Astrocyte of the cerebellum (primary cell): ENCODE measurements at places on chromosomes 11 and 22.

DNA sequence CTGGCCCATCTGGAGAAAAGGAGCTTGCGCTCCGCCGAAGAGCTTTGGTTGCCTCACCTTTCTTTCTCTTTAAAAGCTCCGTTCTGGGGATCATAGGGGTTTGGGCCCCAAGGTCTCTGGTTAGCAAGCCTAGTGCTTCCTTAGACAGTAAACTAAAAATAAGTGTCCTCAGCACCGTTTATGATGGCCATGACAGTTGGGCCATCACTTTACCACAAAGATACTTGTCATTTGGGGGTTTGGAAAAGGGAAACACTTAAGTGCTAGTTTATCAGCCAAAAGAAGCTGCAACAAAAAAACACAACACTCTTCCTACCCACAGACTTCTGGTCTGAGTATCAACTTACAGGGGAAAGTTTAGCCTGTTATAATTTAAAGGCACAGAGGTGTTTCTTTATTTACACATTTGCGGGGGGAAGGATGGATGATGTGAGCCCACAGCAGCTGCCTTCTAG lies 88.4 kb upstream of the CD44 start:
- no peak for DNase-seq

- DNase-seq: no peak
Observed at GRCh38 chr11:11738370-11738769, 103.4 kb upstream of the USP47 start.

GRCh38 chr11:60942219-60942618 lies 9.8 kb downstream of the SLC15A3 start:
- DNase-seq: no peak

DNA sequence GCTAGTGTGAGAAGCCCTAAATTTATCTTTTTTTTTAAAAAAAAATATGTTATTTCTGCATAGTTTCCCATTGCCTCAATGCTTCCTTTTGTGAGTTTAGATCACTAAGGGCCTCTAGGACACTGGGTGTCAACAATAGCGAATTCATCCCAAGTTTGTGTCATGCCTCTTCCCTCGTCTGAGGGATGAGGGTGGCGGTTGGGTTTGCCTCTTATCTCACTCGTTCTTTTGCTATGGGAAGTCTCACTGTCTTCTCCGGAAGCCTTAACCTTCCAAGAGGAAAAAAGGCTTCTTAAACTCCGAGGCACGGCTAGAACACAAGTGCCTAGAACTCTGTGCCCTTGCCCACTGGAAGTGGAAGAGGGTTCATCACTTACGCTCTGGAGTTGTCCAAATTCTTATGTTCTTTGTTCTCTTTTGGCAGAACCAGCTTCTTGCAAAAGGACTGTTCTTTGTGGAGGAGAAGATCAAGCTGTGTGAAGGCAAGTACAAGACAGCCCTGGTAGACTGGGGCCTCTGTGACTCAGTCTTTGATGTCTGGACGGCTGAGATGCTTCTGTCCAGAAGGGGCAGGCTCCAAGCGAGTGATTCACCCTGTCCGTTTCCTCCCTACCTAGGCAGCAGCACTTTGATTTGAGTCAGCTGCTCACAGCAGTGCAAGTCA lies 78.5 kb downstream of the TRAF6 start:
- peak; percentile 85 for DNase-seq

- no peak for DNase-seq
Observed at GRCh38 chr11:19779740-19780139, 67.1 kb downstream of the NAV2 start.

DNA sequence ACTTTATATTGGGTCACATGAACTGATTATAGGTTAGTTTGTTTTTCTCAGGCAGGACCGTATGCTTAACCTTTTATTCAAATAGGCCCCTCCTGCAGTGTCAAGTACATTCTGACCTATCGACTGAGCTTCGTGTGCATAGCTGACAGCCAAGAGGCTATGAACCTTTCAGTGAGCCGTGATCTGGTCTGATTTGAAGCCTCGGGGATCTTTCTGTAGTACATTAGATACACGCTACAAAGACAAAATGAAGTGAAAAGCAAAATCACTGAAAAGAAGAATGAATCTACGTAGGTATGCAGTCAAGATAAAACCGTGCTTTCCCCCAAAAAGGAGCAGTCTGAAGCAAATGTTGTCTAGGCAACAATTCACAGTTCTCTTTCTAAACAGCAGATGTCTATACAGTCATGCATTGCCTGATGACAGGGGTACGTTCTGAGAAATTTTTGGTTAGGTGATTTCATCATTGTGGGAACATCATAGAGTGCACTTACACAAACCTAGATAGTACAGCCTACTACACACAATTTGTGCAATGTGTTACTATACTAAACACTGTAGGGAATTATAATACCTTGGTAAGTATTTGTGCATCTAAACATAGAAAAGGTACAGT lies 18.1 kb downstream of the JHY start:
- no peak for DNase-seq

GRCh38 chr11:44096360-44097185 lies 1.1 kb downstream of the EXT2 start:
- DNase-seq: no peak

DNA sequence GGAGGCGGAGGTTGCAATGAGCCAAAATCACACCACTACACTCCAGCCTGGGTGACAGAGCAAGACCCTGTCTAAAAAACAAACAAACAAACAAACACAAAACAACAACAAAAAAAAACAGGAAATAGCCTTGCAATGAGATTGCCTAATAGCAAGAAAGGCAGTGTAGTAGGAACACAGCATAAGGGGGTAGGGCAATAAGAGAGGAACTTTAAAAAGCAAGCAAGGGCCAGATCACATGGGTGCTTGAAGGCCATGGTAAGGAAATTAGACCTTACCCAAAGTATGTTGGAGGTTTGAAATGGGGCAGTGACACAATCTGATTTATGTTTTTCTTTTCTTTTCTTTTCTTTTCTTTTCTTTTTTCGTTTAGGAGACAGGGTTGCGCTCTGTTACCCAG lies 34.7 kb upstream of the NRIP3 start:
- DNase-seq: no peak

- DNase-seq: no peak
Observed at GRCh38 chr11:57426439-57426928, 437 bp downstream of the SLC43A3 start.

DNA sequence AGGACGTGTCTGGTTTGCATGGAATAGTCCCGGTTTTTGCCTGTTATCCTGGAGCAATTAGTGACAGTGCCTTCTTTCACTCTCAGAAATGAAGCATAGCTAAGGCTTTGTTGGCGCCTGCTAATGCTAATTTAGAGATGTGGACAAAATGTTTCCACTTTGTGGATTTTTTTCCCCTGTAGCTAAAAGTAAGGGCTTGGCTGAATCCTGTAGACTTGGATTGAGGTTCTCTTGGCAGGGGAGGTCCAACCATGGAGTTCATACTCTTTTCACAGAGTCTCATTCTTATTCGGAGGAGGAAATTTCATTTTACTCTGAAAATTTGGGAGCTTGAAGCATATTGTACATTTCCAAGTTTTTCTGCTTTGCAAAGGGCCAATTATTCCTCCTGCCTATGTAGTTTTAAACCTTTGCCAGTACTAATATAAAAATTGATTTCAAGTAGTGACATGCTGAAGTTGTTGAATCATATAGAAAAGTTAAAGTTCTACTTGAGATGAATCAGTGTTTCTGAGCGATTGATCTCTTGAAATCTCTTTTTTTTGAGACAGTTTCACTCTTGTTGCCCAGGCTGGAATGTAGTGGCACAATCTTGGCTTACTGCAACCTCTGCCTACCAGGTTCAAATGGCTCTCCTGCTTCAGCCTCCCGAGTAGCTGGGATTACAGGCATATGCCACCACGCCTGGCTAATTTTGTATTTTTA lies 20.0 kb downstream of the PPFIA1 start:
- DNase-seq: no peak

DNA sequence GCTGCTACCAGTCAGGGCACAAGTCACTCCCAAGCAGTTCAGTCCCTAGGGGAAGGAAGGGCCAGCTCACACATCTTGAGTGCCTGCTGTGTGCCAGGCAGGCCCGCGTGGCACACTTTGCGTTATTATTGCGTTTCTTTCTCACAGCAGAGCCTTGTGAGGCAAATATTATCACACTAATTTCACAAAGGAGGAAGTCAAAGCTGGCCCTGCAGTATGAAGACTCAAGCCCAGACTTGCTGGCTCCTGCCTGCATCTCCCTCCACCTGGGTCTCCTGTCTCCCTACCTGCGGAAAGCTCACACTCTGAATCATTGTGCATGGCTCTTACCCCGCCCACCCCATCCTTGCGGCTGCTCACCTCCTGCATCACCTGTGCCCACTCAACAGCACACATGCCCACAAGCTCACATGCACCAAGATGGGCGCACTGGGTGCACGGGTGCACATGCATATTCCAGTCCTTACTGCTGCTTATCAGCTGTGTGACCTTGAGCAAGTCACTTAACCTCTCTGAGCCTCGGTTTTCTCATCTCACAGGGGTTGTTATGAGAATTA lies 31.7 kb upstream of the P2RY2 start:
- DNase-seq: no peak

DNA sequence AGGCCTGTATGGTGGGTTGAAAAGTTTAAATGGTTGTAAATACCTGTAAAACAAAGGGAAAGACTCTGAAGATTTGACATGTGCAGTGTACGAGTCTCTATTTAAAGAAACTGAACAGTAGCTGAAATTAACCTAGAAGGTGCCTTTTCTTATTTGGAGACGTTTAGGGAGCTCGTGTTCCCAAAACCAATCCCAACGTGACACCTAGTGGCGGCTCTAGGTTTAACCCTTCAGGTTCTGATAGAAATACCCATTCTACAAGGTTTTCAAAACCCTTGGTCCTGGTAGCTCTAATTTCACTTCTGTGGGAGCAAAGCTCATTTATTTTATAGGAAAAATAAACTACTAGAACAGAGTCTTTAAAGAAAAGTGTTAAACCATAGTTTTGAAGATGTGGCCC lies 258.3 kb downstream of the LRRC4C start:
- peak; percentile 43 for DNase-seq

GRCh38 chr11:84292006-84292405 lies 1005.8 kb upstream of the CCDC90B start:
- no peak for DNase-seq

GRCh38 chr22:25403284-25403810 lies 161.1 kb upstream of the GRK3 start:
- DNase-seq: no peak

DNA sequence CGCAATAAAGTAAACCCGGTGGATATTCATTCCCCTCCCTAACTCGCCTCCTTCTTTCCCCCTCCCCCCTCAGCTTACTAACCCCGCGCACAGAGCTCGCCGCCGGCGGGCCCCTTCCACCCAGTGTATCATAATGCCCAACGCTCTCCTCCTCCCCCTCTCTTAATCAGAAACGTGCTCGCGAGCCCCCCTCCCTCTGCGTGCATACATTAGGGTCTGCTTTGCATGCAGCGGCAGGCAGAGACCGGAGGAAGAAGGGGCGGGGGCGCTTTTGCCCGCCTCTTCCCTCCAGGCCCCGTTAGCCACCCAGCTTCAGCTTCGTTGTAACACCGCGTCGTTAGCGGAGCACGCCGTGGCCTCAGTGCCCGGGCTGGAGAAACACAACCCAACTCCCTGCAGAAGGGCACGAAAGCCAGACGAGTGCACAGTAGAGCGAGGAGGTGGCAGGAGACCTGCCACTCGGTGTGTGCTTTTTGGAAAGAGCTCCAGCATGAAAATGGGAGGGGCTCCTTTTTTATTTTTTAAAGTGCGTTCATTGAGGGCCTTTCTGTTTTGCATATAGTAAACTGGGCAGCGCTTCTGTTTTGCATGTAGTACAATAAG lies 901 bp upstream of the KMT2A start:
- DNase-seq: no peak

- no peak for DNase-seq
Observed at GRCh38 chr11:30423886-30424285, 101.0 kb downstream of the ARL14EP start.

- no peak for DNase-seq
Observed at GRCh38 chr11:59710136-59710847, 3.4 kb downstream of the OR10V1 start.

DNA sequence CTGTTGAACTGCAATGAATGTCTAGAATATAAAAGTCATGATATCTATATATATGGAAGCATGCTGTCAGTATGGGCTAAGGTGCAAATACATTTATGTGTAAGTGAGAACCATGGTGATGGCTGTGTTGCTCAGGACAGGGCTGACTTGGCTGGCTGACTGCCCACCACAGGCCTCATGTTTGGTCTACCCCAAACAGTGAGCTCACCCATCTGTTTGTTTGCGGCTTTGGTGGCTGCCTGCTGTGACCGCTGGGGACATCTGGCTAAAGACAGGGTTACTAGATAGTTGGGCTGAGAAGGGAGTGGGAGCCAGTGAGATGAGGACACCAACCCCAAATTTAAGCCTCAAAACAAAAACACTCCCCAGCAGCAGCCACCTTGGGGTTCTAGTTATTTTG lies 6.3 kb downstream of the CD44 start:
- DNase-seq: no peak

DNA sequence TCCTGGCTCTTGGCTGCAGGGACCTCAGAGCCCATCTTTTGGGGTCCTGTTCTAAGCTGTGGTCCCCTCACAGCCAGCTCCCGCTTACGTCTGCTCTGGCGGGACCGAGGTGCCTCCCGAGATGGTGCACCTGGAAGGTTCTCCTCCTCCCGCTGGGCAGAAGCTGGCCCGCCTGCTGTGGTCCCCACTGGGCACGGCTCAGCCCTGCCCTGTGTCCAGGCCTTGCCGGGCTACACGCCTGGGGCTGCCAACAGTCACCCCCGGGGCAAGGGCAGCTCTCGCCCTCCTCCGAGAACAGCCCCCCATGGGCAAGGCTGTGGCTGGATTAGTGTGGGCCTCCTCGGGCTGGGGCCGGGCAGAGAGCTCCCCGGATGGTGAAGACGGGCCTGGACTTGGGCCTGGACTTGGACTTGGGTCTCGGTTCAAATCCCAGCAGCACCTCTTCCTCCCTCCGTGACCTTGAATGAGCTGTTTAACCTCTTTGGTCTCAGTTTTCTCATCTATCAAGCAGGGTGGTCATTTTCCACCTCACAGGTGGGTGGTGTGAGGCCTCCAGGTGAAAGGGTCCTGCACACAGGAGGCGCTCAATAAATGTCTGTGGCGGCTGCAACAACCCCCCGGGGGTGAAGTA lies 998 bp downstream of the BAIAP2L2 start:
- no peak for DNase-seq

- DNase-seq: peak; percentile 65
Observed at GRCh38 chr22:29883045-29883774, at the start of gene MTMR3. MTMR3 (plus strand) TSS chr22:29883174; CDS start chr22:29971060, 87,886 bp downstream.

GRCh38 chr22:37566329-37566837 lies 6.1 kb downstream of the CDC42EP1 start:
- DNase-seq: no peak

- DNase-seq: no peak
Observed at GRCh38 chr11:42498971-42499370, 812.8 kb upstream of the API5 start.

- no peak for DNase-seq
Observed at GRCh38 chr11:34585304-34585734, 35.6 kb upstream of the EHF start.
